ENCODE measurements at places on chromosomes 7 and 10.

GRCh38 chr7:113142385-113143119, 24.2 kb upstream of the SMIM30 start:
- DNase-seq, result no peak

GRCh38 chr7:64879086-64879730, 23.9 kb upstream of the ZNF273 start:
- no peak for DNase-seq

GRCh38 chr7:114417290-114417689, 2.7 kb downstream of the FOXP2 start:
- no peak for DNase-seq

DNA sequence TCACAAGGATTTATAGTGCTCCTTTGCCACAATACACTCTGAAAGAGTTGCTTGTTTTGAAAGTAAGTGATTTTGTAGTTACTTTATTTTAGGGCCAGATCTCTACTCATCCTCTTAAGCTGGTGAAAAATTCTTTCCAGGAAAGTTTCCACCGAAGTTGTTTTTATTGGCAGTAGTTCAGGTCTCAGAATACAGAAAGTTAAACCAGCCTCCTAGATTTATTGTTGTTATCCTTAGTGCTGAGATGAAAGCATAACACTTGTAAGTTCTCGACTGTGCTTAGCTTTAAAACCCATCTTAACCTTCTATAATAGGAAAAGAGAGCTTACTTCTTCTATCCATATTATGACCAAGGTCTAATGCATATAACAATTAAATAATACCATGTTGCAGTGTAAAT, 5.5 kb downstream of the AP3M1 start:
- peak; percentile 71 for DNase-seq

GRCh38 chr10:116612107-116612769, 8.5 kb upstream of the PNLIPRP2 start:
- DNase-seq, result no peak

DNA sequence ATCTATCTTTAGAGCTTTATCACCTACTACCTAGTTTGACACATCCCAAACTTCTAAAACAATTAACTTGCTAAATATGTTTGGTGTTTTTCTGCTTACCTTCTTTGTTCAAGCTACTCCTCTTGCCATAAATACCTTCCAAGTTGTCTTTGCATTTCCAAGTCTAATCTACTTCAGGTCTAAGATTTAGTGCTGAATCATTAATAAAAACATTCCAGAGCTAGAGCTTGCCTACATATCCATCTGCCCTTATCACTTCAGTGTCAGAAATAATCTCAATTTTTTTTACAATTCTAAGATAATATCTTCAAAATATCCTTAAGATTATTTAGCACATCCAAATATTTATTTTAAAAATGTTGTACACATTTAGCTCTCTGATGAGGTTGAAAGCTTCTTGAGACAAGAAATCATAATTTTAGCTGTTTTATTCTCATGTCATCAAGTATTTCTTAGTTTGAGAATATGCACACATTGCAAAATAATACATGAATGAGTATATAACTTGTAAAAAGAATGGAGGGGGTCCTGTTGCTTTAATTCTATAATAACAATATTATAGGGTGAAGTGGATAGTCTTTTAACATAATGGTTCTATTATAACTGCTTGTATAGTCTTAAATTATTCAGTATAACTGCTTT, 466.3 kb downstream of the SEMA3D start:
- no peak for DNase-seq

DNA sequence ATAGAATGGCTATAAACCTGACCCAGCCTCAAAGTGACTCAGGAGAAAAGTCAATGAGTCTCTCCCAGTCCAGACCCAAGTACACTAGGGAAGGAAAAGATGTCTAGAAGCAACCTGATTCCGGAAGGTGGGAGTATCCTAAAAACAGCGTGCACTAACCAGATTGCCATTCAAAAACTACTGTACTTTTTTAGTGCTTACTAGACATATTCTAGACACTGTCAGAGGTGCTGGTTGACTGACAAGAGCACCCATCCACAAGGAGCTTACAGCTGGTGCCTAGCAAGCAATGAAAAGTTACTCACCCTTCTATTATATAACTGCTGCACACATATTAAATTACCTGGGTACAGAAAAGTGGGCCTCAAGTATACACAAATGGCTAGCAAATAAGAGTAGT, 81.0 kb downstream of the SIRT1 start:
- DNase-seq, result no peak

GRCh38 chr10:73218431-73219191, 28.4 kb downstream of the DNAJC9 start:
- DNase-seq, result no peak

DNA sequence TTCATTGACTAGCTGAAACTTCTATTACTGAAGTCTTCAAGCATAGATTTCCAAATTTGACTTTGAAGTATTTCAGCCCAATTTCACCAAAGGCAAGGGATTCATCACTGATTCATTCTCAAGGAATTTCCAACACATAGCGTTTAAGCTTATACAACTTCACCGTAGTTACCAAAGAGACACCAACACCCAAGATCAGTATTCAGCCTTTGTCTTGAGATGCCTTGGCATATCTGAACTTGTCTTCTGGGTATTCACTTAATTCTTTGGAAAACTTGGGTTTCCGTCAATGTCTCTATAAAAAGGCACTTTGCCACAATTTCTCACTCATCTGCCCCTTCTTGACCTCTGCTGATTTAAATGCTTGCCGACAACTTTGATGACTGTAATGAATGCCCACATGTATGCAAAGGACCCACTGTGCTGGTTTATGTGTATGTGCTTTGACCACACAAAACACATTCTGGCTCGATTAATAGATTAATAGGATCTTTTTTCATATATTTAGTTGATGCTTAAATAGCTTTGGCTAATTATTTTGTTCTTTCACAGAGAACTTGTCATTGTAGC, 49.6 kb downstream of the TES start:
- DNase-seq, result no peak

GRCh38 chr10:29669149-29669548, 34.4 kb upstream of the SVIL start:
- no peak for DNase-seq

- DNase-seq, result no peak
These were observed 32.3 kb upstream of the ADD3 start for GRCh38 chr10:109975244-109976190.

DNA sequence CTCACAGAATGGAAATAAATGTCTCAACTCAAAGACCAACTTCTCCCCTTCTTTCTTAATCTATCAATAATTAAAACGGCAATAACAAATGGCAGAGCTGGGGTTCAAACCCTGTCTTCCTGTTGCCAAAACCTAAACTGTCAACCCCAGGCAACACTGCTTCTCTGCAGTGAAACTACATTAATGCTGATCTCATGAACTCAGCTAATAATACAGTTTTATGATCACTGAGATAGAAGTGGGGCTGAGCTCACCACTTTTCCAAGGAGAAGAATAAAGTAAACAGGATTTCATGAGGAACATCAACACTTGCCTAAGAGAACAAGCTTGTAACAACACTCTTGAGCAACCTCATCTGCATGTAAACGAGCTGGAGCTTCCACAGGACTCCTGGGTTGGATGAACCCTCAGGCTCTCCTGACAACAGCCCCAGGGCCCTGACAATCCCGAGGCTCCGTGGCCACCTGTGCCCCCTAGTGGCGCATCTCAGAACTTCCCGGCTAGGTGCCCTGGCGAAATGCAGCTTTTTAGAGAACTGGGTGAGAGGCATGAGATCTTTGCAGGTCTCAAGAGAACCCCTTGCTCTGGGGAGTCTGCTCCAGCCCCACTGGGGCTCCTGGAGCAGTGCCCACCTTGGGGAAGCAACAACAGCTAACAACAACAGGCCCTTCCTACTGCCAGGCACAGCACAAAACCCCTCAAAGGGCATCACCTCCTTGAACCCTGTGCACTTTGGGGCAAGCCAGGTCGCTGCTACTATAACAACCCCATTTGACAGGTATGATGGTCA, 169.3 kb downstream of the SH3PXD2A start:
- DNase-seq, result no peak

GRCh38 chr10:5581670-5582566, 57.2 kb downstream of the CALML3 start:
- DNase-seq, result no peak

DNA sequence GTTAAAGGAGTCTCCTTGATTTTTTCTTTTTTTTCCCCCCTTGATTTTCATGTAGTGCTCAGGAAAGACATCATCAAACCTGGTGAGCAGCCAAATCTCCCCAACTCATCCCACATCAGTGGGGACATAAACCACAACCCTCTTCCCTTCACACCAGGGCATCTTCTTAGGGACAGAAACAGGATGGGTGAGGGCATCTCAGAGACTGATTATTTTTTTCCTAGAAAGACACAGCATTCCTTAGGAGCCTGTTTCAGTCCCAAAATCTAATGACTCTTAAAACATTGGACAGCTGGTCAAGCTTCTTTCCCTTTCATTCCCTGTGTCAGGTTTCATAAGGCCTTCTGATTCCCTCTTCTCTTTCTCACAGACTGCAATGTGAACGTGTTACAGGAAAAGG, 31.5 kb upstream of the GSAP start:
- no peak for DNase-seq

- no peak for DNase-seq
These were observed 58.6 kb downstream of the COL13A1 start for GRCh38 chr10:69860271-69860670.

- DNase-seq, result no peak
These were observed 1.8 kb upstream of the ATG9B start for GRCh38 chr7:151025924-151026671.

- DNase-seq, result no peak
These were observed 3.8 kb upstream of the INSIG1 start for GRCh38 chr7:155293721-155294510.

- DNase-seq, result no peak
These were observed 23.5 kb downstream of the BCCIP start for GRCh38 chr10:125846894-125847293.

- no peak for DNase-seq
These were observed 75.9 kb upstream of the MAGI2 start for GRCh38 chr7:79529214-79529880.

DNA sequence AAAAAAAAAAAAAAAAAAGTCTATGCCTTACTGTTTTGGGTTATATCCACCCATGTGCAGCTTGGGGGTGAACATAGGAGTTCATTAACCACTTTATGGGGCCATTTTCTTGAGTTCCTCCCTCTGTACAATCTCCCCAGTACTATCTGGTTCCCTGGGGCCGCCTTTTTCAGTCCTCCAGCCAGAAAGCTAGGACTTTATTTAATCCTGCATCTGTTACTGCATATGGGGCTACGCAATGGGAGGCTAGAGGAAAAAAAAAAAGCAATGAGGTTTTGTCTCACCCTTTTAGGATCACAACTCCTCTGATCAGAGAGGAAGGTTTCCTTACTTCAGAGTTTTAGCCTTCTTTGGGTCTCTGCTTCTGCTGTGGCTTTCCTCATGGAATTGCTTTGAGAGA, 51.0 kb downstream of the BTRC start:
- no peak for DNase-seq

- no peak for DNase-seq
These were observed 98.8 kb downstream of the VIPR2 start for GRCh38 chr7:159045839-159046238.

DNA sequence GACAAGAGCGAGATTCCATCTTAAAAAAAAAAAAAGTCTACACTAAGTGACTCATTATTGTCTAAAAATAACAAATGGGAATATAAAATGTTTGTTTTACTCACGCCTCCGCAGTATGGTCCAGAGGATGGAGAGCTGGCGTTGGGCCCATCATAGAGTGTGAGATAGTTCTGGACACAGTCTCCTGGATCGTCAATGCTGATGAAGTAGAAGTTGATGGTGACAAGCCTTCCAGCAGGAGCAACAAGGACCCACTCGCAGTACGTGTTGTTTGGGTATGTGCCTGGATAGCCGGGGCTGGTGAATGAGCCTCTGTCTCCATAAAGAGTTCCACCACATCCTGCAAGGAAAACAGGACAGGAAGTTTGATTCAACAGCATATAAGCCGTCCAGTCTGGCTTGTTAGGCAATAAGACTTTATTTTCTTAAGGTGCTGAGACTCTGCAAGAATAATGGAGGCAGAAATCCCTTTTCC, 11.5 kb upstream of the RSU1 start:
- no peak for DNase-seq

DNA sequence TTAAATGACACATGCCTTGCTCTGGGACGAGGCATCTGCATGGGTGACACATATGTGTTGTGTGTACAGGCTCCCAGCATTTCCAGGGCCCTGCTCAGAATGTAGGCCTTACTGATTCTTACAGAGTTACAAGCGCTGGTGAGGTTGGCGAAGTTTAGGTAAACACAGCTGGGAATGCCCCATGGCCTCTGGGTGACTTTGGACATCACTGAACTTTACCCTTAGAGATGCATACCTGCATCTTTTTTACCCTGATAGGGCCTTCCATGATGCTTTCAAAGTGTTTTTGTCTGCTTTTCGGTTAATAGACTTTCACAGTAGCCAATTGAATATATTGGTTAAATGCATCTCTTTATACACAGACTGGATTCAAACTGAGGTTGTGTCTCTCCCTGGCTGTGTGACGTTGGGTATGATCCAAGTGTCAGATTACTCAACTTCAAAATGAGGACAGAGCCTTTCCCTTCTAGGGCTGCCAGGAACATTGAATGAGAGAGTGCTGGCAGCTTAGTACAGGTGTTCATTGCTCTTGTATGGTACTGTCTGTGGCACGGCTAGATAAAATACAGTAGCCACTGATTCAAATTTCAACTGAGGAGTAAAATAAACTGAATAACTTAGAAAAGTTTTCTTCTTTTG, 29.5 kb downstream of the EGFR start:
- DNase-seq, result no peak

- DNase-seq, result no peak
These were observed 39.1 kb downstream of the PDE1C start for GRCh38 chr7:32030904-32031692.

DNA sequence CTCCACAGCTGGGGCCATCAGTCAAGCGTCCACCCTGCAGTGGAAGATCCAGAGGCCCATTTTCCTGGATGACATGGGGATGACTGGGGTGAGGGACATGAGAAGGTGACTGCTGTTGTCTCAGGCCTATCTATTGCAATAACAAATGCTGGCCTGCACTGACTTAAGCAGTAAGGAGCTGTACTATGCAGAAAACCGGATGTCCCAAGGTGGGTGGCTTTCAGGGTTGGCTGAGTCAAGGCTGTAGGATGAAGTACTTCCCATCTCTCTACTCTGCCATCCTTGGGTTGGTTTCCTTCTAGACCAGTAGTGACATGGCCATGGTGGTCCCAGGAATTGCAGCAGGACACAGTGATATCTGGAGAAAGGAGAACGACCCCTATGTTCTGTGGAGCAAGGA, 48.1 kb downstream of the NEURL1 start:
- DNase-seq, result no peak

DNA sequence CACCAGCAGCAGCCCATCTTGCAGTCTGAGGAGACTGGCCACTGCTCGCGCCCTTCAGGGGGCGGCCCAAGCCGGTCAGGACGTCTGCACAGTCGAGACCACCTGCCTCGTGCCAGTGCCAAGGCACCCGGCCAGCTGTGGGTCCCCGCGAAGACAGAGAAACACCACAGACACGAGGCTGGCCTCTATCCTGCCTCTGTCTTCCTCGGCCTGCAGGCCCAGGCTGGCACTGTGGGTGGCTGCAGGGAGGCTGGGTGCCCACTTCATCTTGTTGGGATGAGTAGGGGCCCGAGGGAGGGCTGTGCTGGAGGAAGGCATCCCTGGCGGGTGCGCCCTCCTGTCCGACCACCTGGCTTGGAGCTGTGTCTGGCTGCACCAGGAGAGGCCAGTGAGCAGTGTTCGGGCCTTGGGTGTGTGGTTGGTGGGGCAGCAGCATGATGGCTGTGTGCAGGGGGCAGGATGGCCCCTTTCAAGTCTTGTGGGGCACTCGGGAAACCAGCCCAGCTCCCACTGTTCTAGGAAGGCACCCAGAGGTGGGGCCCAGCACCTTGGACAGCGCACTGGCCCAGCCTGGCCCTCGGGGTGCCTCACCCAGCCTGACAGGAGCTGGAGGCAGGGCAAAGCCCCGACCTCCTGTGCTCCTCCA, 7.3 kb downstream of the DPYSL4 start:
- no peak for DNase-seq
